ENCODE measurements at places on chromosomes 6 and 20.

DNA sequence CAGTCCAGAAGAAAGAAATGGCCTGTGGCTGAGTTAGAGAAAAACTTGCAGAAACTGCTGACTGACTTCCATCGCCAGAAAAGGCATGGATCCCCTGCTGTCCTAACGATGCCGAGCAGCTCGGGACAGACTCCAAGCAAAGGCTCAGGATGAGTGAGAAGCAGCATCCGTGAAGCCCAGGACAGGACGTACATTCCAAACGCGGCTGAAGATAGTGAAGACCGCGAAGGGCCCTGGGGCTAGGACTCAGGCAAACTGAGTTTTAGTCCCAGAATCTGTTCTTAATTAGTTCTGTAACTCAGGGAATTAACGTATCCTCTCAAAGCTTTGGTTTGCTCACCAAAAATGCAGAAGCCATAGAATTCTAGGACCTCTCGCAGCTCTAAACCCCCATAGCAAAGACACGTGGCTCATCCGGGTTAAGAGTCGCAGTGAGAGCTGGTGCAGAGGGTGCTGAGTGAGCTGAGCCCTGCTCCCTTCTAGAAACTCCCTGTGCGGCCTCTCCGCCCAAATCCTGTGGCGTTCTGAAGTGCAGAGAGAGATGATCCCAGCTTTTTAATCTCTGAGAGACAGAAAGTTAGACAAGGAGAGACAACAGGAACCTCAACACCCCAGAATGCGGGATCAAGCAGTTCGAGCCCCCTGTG lies 132.9 kb upstream of the THBS2 start:
- DNase-seq = no peak

- DNase-seq = no peak
These were observed 41.1 kb upstream of the HBS1L start for GRCh38 chr6:135095716-135096115.

DNA sequence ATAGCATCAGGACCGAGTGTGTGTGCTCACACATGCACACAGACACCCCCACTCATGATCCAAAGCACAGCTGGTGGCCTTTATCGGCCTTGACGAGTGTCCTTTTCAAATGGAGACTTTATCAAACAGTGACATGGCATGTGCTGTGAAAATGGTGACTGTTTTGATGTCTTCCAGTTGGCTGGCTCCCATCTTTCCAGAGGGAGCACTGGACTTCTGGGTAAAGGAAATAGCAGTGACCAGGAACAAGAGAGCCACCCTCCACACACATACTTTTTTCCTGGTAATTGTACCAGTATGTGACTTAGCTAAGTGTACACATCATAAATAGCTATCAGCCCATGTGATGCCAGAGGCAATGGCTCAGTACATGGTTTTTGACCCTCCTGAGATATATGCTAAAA lies 52.7 kb downstream of the ZDHHC14 start:
- no peak for DNase-seq

- DNase-seq = no peak
These were observed 25.6 kb downstream of the MMP24 start for GRCh38 chr20:35252037-35252461.

DNA sequence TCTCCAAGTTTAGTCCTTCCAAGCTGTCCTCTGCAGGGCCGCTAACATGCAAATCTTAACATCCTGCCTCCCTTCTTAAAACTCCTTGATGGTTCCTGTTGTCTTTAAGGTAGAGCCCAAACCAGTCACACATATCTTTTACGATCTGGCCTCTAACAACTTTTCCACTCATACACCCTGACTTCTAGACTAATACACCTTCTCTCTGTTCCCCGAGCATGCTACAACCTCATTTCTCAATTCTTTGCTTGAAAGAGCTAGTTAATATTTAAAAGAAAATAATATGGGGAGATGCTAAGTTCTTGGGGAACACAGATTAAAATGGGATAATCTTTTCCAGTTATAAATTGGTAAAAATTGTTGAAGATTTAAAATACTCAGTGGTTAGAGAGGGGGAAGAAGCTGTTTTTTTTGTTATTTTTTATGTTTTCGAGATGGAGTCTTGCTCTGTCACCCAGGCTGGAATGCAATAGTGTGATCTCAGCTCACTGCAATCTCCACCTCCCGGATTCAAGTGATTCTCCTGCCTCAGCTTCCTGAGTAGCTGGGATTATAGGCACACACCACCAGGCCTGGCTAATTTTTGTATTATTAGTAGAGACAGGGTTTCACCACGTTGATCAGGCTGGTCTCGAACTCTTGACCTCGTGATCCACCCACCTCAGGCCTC lies 250.7 kb downstream of the MAFB start:
- DNase-seq = no peak

DNA sequence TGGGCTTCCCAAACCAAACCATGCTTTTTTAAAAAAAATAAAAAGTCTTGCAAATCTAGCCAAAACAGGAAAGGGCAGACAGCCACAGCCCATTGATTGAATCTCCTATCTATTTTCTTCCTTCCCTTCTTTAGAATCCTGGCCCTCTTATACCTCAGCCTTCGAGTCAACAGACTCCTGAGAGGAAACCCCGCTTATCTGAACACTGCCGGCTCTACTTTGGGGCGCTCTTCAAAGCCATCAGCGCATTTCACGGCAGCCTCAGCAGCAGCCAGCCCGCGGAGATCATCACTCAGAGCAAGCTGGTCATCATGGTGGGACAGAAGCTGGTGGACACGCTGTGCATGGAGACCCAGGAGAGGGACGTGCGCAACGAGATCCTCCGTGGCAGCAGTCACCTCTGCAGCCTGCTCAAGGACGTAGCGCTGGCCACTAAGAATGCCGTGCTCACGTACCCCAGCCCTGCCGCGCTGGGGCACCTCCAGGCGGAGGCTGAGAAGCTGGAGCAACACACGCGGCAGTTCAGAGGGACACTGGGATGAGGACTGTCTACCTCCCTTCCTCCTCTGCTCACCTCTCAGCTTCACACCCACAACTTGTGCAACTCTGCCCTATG lies 10.1 kb upstream of the RTF2 start:
- no peak for DNase-seq

Measured in NCI-H446 treated with DMSO at 0.1 percent for 48 hours (cell line).